Hepatocyte (in vitro differentiated cells): ENCODE measurements at places on chromosomes 16 and 17.
A peak's percentile ranks its signal among the peaks of the same experiment; 100 is the strongest.

DNA sequence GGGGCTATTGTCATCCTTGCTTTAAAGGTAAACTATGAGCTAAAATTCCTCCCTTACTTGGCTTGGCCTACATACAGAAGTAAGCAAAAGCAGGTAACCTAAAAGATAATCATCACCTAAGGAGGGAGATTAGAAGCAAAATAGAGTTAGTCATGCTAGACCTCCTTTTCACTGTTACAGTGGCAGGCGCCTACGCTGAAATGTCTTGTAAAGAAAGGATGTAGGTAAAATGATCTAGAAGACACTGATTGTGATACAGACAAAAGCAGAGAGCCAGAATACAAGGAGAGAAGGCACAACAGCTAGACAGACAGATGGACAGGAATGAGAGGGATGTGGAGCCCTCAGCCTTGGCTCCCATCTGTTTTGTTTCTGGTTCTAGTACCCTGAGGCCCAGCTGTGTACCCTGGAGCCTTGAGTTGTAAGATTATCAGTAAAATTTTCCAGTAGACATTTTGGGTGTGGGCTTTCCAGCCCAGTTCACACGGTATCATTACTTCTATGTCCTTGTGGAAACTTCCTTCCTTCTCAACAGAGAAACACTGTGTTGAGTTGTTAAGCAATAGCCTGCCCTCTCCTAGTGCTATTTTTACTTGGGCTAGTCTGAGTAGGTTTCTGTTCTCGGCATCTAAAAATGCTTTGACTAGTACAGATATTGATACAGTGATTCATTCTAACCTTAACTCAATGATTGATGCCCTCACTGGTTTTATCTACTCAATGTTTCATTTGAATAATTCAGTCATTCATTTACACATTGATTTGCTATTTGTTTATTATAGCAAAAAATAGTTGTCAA, 7.7 kb upstream of the C16orf78 start:
- DNase-seq: no peak

DNA sequence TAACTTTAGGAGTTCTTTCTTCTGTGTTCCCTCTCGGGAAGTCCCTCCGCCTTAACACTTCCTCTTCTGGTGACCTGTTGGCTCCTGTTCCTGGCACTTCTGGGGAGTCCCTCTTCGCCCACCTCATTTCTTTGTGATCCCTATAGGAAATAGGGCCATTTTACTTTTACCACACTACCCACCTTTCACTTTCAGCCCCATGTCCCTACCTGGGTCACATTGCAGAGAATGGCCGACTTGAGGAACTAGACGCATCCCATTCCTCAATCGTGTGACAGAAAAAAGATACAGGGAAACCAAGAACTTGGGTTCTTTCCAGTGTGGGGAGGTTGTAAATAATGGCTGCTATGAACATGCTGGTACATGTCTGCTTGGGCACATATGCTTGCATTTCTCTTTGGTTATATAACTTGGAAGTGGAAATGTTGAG, 6.6 kb downstream of the IL21R start:
- no peak for DNase-seq

- DNase-seq: peak; percentile 95
These were observed 24.3 kb upstream of the KRT20 start for GRCh38 chr17:40909351-40909750.

DNA sequence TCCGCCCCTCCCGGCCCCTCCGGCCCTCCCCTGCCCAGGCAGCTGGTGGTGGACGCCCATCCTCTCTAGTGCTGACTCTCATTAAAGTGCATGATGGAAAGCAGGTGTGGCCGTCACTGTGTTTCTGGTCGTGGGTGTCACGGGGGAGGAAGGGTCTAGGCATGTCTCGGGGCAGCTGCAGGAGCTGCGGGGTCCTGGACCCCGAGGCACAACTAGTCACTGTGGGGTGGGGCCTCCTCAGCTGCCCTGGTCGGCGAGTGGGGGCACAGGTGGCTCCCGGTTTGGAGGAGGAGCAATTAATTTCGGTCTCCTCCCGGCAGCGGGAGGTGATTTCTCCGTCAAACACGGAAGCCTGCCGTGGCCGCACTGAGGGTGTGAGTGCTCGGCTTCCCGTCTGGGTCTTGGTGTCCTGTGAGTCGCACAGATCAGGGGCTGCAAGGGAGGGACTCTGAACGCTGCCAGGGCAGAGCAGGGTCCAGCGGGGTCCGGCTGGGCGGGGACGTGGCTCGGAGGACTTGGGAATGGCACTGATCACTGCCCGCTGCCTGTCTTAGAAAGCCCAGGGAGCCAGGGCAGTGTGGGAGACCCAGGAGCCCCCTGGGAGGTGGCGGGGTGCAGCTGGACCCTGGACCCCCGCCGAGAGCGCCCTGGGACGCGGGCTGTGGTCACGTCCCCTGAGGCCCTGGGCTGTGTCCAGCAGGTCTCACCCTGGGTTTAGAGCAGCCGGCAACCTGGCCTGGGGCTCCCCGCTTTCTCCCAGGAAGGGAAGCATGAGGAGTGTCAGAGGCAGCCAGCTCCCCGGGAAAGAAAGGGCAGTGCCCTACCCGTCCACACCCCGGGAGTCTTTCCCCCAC, 3.3 kb downstream of the TPSD1 start:
- DNase-seq: no peak

GRCh38 chr17:2383628-2384167, 17.2 kb downstream of the MNT start:
- DNase-seq: no peak

DNA sequence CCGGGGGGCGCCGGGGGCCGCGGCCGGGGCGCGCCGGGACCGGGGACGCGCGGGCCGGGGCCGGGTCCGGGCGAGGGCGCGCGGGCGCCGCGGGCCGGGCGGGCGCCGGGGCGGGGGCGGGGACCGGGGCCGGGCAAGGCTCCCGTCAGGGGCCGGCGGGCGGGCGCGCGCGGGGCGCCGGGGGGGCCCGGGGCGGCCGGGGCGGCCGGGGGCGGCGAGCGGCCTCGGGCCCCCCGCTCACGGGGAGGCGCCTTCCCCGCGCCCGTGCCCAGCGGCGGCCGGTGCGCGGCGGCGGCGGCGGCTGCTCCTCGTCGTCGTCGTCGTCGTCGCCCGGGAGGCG, 563 bp downstream of the ZCCHC14 start:
- DNase-seq: no peak

- no peak for DNase-seq
These were observed 49.6 kb upstream of the IRF8 start for GRCh38 chr16:85849388-85849787.

DNA sequence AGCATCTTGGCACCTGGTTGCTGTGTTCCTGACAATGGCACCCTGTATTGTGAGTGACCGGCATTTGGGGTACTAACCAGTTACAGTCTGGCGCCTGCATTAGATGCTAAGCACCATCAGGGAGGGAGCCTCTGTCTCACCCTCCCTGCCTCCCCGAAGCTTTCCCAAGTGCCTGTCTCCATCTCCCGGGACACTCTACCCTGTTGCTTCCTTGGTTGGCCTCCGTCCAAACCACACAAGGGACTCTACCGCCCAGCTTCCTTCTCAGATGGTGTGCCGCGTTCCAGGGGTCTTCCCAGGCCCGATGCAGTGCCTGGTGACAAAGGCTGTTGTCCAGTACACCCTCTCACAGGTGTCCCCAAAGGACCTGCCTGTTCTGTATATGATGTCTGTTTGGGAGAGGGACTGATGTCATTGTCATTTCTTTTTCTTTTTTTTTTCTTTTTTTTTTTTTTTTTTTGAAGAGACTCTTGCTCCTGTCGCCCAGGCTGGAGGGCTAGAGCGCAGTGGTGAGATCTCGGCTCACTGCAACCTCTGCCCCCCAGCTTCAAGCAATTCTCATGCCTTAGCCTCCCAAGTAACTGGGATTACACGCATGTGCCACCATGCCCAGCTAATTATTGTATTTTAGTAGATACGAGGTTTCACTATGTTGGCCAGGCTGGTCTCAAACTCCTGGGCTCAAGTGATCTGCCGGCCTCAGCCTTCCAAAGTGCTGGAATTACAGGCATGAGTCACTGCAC, 6.7 kb downstream of the SNN start:
- no peak for DNase-seq
